ENCODE measurements at places on chromosomes 12 and 14.

- no peak for DNase-seq
Observed at GRCh38 chr12:109178532-109178931, 62.1 kb downstream of the ACACB start.

DNA sequence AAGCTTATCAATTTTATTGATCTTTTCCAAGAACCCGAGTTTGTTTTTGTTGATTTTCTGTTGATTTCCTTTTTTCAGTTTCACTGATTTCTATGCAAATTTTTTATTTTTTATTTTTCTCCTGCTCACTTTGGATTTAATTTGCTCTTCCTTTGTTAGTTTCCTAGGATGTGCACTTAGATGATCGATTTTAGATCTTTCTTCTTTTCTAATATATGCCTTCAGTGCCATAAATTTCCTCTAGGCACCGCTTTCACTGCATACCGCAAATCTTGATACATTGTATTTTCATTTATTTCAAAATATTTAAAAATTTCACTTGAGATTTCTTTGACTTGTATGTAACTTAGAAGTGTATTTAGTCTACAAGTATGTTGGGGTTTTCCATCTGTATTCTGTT is 9.5 kb downstream of the TOGARAM1 start:
- DNase-seq, result no peak

GRCh38 chr14:99596772-99597171 is 7.2 kb downstream of the CCDC85C start:
- no peak for DNase-seq

DNA sequence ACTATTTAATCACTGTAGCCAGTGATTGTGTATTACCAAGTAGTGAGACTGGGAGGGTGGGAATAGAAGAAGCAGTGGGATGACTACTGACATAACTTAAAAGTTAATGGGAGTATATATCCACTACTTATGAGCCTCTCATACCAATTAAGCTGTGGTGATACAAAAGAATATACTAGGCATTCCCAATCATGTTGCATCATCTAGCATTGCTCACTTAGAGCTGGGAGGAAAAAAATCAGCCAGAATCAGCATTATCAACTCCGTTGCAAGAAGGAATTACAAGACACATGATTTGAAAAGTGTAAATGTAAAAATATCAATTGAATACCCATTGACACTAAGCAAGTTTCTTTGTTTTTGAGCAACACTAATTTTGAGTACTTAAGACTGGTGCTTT is 745 bp upstream of the PPP1R36 start:
- no peak for DNase-seq

DNA sequence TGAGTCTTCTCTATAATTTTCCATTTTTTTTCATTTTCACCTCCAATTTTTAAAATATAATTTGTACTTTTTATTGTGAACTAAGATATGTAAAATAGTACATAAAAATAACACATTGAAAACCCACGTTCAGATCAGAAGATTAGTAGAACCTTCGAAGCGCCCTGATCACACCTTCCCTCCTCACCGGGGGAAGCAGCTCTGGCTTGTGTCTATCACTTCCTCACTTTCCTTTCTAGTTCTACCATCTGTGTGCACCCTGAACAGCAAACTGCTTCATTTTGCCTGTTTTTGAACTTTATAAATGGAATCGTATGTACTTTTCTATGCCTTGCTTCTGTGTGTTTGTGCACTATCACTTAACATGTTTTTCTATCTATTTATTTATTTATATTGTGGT is 11.8 kb upstream of the CD27 start:
- no peak for DNase-seq

DNA sequence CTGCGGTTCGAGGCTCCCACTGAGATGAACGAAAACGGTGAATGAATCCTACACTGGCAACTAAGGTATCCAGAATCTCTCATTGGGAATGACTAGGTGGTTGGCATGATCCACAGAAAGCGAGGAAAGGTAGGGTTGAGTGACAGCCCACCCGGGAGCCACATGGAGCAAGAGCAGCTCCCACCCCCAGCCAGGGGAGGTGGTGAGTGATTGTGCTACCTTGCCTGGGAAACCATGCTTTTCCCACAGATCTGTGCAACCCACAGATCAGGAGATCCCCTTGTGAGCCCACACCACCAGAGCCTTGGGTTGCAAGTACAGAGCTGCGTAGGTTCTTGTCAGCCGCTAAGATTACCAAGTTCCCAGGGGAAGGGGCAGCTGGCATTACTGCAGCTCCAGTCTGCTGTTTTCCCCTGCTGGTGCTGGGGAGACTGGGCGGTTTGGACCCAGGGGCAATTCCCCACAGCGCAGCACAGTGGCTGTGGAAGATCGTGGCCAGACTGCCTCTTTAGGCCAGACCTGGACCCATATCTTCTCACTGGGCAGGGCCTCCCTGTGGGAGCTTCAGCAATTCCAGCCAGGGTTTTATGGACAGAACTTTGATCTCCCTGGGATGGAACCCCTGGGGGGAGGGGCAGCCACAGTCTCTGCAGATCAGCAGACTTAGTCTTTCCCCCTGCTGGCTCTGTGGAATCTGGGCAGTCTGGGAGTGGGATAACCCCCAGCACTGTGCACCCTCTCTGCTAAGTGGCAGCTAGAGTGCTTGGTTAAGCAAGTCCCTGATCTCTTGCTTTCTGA is 44.6 kb upstream of the PPP4R3A start:
- no peak for DNase-seq

DNA sequence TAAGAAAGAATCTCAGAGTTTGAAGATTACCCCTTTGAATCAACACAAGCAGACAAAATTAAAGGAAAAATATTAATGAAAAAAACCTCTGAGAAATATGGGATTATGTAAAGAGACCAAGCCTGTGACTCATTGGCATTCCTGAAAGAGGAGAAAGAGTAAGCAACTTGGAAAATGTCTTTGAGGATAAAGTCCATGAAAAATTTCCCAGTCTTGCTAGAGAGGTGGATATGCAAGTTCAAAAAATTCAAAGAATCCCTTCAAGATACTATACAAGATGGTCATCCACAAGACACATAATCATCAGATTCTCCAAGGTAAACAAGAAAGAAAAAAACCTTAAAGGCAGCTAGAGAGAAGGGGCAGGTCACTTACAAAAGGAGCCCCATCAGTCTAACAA is 13.3 kb downstream of the SLCO1B1 start:
- DNase-seq, result no peak

- no peak for DNase-seq
Observed at GRCh38 chr12:47715877-47716548, 9.3 kb downstream of the ENDOU start.

GRCh38 chr14:72476657-72477499 is 417.0 kb downstream of the DPF3 start:
- no peak for DNase-seq

DNA sequence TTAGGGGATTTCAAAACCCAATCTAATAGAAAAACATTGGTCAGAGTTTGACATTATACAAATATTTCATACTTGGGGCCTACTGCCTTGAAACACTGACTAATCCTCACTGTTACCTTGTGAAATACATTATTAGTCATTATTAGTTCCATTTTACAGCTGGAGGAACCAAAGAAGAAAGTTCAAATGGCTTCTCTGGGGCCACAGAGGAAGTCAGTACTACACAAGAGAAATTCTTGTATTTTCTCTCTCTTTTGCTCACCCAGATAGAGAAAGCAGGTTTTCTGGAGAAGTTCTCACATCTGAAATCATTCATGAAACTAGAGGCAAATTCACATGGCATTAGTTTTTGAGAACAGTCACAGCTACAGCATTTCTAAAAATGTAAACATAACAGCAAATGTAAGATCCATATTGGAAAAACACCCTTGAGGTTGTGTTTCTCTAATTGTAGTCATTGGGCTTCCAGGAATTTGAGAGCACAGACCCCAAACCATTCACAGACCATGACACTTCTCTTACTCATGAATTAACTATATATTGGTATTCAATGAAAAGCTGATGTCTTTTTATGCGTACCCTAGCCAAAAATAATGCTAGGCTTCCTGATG is 83.0 kb downstream of the LLPH start:
- no peak for DNase-seq

- no peak for DNase-seq
Observed at GRCh38 chr14:69262516-69262915, 2.6 kb downstream of the GALNT16 start.

- no peak for DNase-seq
Observed at GRCh38 chr14:36646664-36647416, 14.8 kb upstream of the PAX9 start.

DNA sequence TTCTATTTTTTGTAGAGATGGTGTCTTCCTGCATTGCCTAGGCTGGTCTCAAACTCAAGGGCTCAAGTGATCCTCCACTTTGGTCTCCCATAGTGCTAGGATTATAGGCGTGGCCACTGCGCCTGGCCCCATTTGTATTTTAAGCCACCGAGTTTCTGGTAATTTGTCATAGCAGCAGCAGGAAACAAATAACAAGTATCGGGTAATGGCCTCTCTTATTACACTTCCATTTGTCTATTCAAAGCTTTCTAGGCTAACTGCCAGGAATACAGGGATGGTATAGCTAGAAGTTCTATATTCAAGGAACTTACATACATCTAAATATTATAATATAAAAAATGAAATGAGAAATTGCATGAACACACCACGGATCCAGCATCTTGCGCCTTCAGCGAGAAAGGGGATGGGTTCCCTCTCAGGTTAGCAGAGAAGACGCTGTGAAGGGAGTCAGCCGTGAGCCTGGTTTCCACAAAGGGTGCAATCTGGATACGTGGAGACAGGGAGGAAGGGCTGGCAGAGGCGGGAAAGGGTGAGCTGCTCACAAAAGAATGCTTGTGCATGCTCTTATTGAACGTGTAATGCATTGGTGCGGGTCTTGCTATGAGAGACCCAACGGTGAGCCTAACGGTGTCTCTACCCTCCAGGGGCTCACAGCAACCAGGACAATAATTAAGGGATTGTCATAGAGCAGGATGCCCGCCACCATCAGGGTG is 9.5 kb downstream of the BDKRB1 start:
- no peak for DNase-seq

- DNase-seq, result no peak
Observed at GRCh38 chr14:92584816-92585215, 71.2 kb downstream of the RIN3 start.

- no peak for DNase-seq
Observed at GRCh38 chr14:88895116-88895515, 70.7 kb downstream of the TTC8 start.

DNA sequence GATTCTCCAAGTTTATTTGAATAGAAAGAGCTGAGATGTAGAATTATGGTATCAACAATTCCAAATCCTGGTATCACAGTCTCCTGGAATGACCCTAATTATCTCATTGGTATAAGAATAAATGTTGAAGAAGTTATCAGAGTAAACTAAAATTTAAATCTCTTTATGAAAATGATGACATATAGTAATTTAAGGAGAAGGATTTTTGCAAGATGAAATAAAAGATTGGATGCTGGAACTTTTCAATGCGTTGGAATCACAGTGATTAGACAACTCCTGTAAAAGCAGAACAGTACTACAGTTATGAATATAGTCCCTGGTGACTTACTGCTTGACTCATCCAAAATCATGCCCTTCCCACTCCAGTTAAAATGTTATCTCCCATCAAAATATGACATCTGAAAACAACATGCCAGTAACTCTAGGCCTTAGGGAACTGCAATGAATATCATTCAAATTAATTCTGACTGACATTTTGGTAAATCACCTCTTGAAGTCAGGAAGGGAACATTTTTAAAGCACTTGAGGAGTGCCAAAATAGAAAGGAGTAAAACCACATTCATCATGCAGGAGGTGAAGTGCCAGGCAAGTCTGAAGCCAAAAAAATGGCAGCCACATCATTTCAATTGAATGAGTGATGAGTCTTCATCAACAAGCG is 197.8 kb upstream of the PRKD1 start:
- no peak for DNase-seq

DNA sequence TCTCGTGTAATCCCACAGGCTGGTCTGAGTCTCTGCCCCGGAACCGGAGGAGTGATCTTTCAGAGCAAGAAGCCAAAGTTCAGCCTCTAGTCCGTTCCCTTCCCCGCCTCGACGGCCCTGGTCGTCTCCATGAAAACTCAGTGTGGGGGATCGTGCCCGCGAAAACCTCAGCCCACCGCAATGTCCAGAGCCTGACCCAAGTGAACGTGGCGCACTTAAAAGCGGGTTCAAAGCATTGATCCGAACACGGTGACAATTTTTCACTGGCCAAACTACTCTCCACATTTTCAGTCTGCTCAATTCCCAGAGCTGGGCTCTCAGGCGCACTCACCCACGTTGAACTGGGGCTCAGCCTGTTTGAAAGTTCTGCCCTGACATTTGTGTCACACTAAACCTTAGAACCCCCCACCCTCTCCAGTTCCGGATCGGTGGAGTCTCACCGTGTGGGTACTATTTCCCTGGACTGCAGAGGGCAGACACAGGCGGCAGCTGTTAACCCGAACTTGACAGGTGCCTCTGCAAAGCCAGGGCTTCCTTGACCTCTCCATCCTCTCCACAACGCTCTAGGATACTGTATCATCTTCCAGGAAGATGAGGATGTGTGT is 886 bp upstream of the PRICKLE1 start:
- DNase-seq, result no peak

GRCh38 chr12:89949457-89950195 is 241.0 kb upstream of the ATP2B1 start:
- no peak for DNase-seq

- DNase-seq, result no peak
Observed at GRCh38 chr14:35116242-35116641, 5.5 kb downstream of the PPP2R3C start.

- peak; percentile 56 for DNase-seq
Observed at GRCh38 chr12:94262228-94263010, 114.0 kb downstream of the PLXNC1 start.

- no peak for DNase-seq
Observed at GRCh38 chr12:92634730-92635129, 68.1 kb upstream of the PLEKHG7 start.

DNA sequence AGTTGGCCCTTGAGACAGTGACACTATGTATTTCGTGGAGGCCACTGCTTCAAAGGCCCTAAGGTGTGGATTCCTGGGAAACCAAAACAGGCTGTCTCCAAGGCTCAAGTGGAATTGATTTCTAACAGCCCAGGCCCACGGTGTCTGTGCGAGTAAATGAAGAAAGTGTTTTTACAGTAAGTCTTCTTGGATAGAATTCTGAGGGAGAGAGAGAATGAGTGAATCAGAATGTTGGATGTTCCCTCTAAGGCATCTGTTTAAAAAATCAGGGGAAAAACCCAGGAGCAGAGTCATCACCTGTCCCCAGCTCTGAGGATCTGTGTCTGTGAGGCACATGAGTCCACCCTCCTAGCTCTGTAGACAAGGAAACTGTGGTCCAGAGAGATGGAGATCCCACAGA is 22.3 kb upstream of the BDKRB1 start:
- DNase-seq, result no peak

- DNase-seq, result no peak
Observed at GRCh38 chr12:120209851-120210250, 8.9 kb upstream of the RPLP0 start.

GRCh38 chr12:129675947-129676346 is 227.9 kb downstream of the TMEM132D start:
- no peak for DNase-seq

DNA sequence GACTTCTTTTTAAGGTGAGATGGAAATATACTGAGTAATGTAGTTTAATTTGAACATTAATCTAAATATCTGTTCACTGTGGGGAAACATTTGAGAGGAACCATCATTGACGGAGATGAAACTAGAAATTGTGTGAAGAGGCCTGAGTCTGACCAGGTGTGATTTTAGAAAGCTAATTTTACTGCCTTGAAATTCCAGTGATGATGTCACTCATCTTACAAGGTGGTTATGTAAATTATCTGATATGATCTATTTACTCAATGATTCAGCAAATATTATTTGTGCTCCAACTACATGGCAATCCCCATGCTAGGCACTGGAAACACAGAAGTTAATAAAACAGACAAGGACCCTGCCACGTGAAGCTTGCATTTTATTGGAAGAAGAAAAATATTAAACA is 435.7 kb upstream of the DCN start:
- no peak for DNase-seq

GRCh38 chr12:75786070-75786469 is 245.5 kb downstream of the PHLDA1 start:
- DNase-seq, result no peak
